A549 treated with dexamethasone at 1 μM for 4 hours (cell line): ENCODE measurements at places on chromosomes 1 and 21. TPM values are rescaled to one million over a fixed set of nuclear protein-coding genes. Genes with fewer than 3 reads are reported as not detected.

KCNJ15 gene
- total RNA-seq, result 0.16 to 0.22 TPM in 2 of 5 replicates, not detected in the others

CRABP2 gene
- total RNA-seq, result 7.2 to 11.0 TPM (median 8.9 TPM) in 5 replicates

APOBEC4 gene
- total RNA-seq, result not detected in 5 replicates

C1orf87 gene
- total RNA-seq, result not detected in 5 replicates

TNFSF18 gene
- not detected in 5 replicates for total RNA-seq

TFF3 gene
- total RNA-seq, result 0.11 TPM in 1 of 5 replicates, not detected in the others

TAGLN2 gene
- 973 to 1,007 TPM (median 994 TPM) in 5 replicates for total RNA-seq

MEX3A gene
- 0.76 to 2.6 TPM (median 1.7 TPM) in 5 replicates for total RNA-seq

CAPZA1 gene
- total RNA-seq, result 63.7 to 74.5 TPM (median 66.5 TPM) in 5 replicates

TCHH gene
- 0.25 to 0.33 TPM (median 0.26 TPM) in 5 replicates for total RNA-seq

SPRR2G gene
- total RNA-seq, result not detected in 5 replicates

ANXA9 gene
- total RNA-seq, result 0.71 to 1.2 TPM (median 0.89 TPM) in 5 replicates

C1orf53 gene
- total RNA-seq, result 4.2 to 6.8 TPM (median 5.7 TPM) in 5 replicates

FCRL6 gene
- not detected in 5 replicates for total RNA-seq

BMP8B gene
- 4.2 to 5.9 TPM (median 5.2 TPM) in 5 replicates for total RNA-seq

HPCAL4 gene
- total RNA-seq, result 0.21 to 0.34 TPM (median 0.26 TPM) in 5 replicates

PEX14 gene
- total RNA-seq, result 11.7 to 17.2 TPM (median 15.8 TPM) in 5 replicates

CAMSAP2 gene
- 17.0 to 26.2 TPM (median 22.5 TPM) in 5 replicates for total RNA-seq

CENPF gene
- total RNA-seq, result 71.3 to 85.3 TPM (median 81.8 TPM) in 5 replicates

NMNAT2 gene
- total RNA-seq, result 0.43 to 0.94 TPM (median 0.67 TPM) in 5 replicates

FOXO6 gene
- total RNA-seq, result 0.46 to 0.94 TPM (median 0.84 TPM) in 5 replicates

GBP2 gene
- total RNA-seq, result 0.71 to 1.1 TPM (median 0.88 TPM) in 5 replicates

DYNLT5 gene
- not detected in 5 replicates for total RNA-seq

OLIG2 gene
- 0.02 TPM in 1 of 5 replicates, not detected in the others for total RNA-seq
